ENCODE measurements at places on chromosomes 11 and 22.

DNA sequence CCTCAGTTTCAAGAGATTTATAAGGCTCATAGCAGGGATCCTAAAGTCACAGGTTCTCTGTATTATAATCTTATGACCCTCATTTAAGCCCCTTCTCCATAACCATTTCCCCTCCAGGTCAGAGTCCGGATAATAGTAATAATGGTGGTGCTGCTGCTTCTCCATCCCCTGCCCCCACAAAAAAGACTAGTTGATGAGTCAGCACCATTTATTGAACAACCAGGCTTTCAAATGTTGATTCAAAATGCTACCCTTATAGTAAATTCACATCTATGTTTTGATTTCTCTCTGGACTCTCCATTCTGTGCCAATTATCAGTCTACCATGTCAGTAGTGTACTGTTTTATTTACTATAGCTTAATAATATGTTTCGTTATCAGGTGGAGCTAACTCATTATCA, 17.6 kb upstream of the RIC3 start:
- DNase-seq, result no peak

- no peak for DNase-seq
Measured at GRCh38 chr11:83034673-83035014, 37.1 kb downstream of the RAB30 start.

DNA sequence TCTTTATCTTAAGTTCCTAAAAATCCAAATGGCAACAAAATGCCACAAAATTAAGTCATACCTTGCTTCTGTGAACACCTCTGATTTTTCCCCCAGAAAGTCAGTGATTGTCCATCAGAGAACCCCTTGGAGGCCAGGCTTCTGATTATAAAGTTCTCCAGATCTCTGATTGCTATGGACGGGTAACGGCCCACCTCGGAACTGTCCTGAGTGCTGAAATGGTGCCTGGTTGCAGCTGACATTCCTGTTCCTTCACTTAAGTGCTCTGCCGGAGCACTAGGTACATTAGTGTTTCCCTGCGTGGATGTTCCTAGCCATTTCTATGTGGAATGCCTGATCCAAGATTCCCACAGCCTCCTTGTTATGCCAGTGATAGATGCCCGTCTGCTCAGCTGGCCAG, 85.0 kb downstream of the CHST1 start:
- peak; percentile 13 for DNase-seq

DNA sequence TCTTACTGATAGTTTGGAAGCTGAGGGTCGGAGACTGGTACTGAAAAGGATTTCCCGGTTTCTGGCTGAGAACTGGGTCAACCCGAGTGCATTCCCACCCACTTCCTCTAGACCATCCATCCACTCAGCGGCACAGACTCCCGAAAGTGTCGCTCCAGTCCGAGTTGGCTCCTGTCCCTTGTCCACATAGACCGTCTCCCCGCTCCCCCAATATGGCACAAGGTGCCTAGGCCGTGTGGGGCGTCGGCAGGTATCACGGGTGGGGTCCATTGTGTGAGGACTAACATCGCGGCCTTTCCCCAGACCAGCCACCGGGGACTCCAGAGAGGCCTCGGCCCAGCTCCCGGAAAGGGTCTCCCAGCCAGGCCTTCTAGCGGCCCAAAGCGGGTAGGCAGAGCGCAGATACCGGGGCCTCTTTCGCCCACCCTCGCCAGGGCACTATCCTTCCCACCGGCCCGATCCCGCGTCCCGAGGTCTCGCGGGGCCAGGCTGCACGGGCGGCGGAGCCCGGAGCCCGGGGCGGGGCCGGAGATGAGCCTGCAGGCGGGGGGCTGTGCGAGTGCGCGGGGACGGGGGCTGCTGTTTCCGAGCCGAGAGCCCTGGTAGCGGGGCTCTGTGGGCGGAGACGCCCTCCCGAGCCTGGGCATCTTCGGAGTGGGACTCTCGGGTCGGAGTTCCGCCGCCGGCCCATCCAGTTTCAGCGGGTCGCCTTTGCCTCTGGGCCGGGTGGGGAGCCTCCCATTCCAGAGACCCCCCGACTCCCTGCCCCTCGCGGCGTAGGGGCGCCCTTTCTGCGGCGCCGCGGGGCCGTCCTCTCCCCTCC, 21.1 kb downstream of the SERPINH1 start:
- no peak for DNase-seq

- DNase-seq, result no peak
Measured at GRCh38 chr11:64438986-64439771, 80.2 kb downstream of the RPS6KA4 start.

DNA sequence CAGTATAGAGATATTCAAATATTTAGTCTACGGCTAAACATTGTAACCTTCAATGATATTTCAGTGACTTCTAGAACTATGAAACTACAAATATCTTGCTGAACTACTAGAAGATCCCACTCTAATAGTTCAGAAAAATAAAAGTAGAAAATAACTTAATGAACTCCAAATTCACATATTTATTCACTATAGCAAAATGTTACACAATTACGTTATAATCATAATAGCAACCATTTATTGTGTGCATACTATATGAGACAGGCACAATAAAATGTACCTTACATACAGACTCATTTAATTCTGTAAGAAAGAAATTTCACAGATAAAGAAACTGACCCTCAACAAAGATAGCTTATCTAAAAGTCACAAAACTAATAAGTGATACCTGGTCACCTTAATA, 57.9 kb downstream of the F2 start:
- no peak for DNase-seq

DNA sequence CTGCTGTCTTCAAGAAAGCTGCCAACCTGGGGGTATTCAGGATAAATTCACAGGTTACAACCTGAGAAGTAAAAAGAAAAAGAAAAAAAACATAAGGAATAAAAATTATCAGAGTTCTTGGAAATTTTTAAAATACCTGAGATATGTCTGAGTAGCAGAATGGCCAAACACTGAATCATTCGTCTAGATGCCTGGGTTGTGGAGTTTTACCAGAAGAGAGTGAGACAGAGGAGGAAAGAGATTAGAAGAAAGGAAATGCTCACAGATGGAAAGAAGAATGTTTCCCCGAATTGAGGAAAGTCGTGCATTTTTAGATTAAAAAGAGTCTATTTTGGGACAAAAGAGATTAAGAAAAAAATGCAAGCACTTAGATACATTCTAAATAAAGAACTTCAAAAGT, 1026.7 kb downstream of the TBC1D22A start:
- DNase-seq, result no peak

GRCh38 chr11:37841016-37841415, 1243.0 kb upstream of the RAG2 start:
- DNase-seq, result no peak

DNA sequence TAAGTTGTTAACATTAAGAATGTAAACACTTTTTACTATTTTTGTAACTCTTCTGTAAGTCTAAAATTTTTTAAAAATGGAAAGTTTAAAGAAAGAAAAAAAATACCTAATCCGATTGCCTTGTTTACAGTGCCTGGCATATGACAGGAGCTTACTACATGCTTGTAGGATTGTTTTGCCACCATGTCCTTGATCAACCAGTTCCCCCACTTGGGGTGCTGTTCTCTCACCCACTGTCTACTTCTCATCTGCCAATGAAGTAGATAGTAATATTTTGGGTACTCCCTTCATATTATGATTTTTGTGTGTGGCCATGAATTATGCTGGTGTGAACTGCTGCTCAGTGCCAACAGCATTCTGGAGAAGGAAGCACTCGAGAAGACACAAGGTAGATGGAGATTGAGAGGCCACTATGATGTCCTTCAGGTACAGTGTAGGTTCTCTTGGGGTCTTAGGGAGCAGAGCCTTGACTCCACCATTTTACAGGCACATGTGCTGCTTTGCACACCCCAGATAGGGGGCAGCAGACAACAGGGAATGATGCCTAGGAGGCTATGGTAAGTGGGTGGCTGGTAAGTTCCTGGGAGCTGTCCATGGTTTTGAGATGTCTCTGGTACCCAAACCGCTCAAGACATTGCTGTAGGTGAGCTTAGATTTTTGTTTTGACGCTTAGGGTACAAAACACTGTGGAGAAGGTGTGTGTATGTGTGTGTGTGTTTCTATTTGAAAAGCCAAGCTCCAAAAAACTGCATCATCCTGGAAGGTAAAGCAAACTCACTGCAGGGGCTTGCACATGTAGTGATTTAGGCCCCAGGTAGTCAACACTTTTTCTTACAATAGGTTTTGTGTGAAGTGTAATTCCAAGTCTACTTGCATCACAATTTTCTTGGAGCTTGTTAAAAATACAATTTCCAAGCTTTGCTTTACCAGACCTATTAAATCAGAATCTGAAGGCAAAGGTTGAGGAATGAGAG, 494.5 kb upstream of the LARGE1 start:
- peak; percentile 65 for DNase-seq

DNA sequence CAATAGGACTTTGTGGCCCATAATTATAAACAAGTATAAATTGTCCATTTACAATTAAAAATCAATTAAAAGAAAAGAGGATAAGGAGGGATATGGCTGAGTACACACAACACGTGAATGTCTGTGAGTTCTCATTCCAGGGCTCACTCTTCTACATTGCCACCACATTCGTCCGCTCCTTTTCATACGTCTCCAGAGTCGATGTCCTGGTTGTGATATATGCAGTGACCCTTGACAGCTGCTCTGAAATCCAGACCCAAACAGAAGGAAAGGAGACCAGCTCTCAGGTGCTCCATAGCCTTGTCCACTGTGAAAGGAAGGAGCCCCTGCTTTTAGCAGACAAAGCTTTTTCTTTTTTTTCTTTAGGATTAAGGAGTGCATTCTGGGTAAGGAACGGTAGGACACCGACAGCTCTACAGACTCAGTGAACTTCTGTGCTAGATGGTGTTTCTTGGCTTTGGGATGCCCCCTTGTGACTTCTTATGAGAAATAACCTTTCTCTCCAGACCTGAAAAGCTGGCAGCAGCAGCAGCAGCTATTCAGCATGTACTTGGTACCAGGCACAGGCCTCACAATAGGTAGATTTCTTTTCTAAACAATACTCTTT, 19.7 kb upstream of the DNAJB13 start:
- peak; percentile 59 for DNase-seq

- DNase-seq, result no peak
Measured at GRCh38 chr11:112156956-112157766, 6.7 kb downstream of the IL18 start.

DNA sequence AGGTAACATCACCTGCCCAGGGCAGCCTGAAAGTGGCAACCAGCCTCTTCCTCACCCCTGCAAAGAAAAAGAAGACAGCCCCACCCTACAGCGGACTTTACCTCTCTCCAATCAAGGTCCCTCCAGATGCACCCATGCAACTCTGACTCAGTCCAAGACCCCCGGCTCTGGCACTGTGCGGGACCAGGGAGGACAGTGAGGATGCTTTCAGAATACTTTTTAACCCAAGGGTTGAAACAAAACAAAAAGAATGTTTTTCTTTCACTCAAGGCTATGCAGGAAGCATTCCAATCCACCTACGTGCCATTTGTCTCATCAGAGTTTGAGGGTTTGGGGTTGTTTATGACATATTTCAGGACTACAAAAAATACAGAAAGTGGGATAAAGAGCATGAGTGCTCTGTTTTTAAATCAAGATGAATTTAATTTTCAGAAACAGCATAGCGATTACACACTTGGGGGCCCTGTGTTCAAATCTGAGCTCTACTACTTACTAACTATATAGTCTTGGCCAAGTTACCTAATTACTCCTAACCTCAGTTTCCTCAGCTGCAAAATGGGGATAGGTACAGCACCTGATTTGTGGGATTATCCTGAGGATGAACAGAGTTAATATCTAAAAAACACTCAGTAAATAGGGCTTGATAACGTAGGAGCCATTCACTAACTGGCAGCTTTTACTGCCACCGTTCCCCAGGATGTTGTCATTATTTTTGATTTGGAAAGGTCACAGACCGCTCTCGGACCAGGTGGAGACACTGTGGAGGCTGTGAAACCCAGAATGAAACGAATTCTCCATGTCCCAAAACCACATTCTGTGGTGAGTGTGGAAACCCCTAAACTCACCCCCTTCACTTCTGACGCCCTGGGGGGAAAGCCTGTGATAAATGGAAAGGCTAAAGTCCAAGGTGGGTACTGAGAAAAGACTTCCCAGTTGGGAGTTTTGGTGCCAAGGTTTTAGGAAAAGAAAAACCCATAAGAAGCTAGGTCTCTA, 5.6 kb downstream of the PLAAT3 start:
- DNase-seq, result no peak

DNA sequence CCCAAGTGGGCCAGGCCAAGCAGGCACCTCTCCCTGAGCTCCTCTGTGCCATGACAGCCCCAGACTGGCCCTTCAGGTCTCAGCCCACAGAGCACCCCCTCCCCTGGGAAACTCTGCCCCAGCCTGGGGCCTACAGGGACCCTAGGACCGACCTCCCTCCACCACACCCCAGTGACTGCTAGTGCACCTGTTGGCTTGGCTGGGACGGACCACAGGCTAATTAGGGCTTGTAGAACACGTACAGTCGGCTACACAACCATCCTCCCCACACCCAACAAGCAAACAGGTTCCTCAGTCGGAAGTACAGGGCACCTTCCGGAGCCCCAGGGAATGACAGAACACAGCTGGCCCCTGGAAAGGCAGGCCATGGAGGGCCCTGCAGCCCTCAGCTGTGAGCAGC, 4.3 kb downstream of the SBF1 start:
- DNase-seq, result no peak

DNA sequence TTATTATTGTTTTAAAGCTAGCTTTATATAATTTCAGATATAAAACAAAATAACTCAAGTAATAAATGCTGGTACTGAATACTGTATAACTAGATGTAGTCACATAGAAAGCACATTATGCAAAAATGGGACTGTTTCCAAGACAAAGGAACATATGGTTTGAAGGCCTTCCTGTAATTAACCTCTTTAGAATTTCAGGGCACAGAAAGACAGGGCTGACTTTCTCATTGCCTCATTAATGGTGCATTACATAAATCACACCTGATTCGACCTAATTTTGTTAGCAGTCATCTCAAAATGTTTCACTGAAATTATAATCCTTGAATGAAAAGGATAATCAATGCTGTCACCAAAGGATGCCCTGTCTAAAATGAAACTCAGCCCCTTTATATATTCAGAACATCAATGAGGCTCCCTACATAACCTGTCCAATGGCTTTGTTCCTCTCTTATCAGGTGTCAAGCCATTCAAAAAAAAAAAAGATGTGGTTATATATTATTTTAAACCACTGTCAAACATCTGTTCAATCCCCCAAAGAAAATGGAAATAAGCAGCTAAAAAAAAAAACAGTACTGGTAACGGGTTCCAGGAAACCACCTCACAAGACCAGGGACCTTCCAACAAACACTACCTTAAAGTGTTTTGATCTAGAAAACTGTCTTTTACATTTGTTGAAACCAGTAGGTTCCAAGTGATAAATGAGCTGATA, 77.4 kb downstream of the FAM168A start:
- DNase-seq, result peak; percentile 47

DNA sequence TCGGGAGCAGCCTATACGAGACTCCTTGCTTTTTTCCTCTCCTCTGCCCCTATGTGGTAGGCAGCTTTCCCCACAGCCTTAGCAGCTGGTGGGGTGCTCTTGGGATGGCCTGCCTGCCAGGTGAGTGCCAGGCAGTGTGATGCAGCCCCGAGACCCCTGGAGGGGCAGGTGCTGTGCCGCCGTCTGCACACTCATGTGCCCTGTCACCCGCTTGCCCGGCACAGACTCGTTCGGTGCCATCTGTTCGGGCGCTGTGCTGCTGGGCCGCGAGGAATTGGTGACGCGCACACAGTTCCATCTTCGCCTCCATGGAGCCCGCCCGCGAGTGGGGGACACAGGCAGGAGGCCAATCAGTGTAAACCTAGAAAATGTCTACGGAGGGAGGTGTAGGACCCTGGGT, 15.1 kb downstream of the TRMU start:
- no peak for DNase-seq

Data from LNCaP clone FGC (cell line).